ENCODE measurements at places on chromosomes 4 and X.

DNA sequence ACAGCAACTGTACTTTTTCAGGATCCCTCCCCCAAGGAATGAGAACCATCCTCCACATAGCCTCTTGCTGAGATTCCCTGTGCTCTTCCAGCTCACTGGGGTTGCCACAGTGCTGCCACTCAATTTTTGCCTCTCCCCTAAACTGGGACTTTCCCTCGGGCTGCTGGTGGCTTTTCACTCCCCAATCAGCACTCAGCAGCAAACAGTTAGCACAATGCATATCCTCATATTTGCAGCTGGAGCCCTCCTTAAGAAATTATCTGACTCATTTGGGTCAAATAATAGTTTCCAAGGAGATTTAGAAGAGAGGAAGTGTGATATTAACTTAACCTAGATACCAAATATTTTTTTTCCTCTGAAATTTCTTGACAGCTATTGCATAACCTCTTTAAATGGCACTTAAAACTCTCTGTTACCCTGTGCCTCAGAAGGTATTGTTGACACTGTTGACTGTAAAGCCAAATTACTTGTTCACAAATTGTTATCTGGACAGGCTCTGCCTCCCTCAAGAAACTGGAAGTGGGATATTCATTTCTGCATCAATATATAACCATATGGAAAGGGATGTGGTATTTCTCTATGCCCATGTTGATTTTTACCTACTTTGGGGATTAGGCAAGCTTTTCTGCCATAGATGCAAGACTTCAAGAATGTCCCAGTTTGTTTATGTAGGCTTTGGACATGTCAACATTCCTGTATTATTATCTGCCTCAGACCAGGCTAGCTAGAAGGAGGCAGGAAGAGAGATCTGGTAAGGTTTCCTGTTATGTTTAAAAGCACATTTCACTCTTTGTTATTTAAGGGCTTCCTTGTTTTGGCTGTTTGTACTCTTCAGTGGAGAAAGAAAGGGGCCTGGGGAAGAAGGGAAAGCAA is 58.0 kb downstream of the SEPTIN11 start:
- DNase-seq = peak; percentile 94

DNA sequence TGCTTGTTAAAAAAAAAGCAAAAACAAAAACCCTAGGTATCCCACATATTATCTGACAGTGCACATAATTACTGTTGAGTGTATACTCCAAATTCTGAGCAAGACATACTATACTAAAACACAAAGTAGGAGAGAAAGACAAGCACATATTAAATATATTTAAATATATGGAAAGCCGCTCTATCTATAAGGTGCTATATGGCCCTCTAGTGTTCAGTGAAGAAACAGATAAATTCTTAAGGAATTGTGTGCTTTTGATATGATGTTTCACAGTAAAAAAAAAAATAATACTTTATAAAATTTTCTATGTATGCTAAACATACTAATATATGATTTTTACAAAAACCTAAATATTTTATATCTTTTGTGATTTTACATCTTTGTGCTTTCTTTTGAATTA is 137.8 kb downstream of the FBXW7 start:
- DNase-seq = peak; percentile 41

- DNase-seq = peak; percentile 76
Measured at GRCh38 chrX:11438767-11439166, 145.6 kb downstream of the AMELX start.

- no peak for DNase-seq
Measured at GRCh38 chr4:158769175-158769921, 522 bp downstream of the FNIP2 start.

DNA sequence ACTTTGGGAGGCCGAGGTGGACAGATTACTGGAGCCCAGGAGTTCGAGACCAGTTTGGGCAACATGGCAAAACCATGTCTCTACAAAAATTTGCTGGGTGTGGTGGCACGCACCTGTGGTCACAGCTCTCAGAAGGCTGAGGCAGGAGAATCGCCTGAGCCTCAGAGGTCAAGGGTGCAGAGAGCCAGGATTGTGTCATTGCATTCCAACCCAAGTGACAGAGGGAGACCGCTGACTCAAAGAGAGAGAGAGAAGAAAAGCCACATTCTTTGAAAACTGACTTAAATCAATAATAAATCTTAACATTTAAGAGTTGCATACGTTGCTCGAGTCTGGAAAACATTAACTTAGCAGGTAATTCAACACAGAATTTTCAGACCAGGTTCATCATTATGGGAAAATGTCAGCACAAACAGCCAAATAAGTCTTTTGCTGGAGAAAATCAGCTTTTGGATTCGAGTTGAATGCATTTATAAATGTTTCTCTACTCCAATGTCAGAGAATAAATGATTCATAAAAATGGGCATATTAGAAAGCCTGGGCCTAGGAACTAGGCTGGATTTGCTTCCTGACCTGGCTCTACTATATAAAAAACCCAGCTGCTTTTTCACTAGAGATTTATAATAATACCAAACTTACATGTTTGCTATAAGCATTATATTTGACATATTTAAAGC is 68.3 kb upstream of the RBPJ start:
- DNase-seq = peak; percentile 20

DNA sequence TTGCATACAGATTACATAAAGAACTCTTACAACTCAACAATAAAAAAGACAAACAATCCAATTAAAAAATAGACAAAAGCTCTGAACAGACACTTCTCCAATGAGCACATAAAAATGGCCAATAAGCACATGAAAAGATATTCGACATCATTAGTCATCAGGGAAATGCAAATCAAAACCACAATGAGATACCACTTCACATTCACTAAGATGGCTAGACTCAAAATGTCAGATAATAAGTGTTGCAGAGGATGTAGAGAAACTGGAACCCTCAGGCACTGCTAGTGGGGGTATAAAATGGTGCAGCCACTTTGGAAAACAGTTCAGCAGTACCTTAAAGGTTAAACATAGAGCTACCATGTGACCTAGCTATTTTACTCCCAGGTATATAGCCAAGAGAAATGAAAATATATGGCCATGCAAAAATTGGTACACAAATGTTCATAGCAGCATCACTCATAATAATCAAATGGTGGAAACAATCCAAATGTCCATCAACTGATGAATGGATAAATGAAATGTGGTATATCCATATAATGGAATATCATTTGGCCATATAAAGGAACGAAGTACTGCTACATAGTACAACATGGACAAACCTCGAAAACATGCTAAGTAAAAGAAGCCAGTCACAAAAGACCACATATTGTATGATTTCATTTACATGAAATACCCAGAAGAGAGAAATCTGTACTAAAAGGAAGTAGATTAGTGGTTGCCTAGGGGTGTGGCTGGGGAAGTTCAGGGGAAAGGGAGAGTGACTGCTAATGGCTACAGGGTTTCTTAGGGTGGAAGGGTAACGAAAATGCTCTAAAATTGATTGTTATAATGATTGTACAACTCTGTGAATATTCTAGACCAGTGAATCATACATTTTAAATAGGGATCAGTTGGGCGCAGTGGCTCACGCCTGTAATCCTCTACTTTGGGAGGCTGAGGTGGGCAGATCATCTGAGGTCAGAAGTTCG is 29.4 kb downstream of the SASH3 start:
- DNase-seq = peak; percentile 24

- peak; percentile 84 for DNase-seq
Measured at GRCh38 chrX:151985955-151986354, 11.5 kb upstream of the GABRE start.

DNA sequence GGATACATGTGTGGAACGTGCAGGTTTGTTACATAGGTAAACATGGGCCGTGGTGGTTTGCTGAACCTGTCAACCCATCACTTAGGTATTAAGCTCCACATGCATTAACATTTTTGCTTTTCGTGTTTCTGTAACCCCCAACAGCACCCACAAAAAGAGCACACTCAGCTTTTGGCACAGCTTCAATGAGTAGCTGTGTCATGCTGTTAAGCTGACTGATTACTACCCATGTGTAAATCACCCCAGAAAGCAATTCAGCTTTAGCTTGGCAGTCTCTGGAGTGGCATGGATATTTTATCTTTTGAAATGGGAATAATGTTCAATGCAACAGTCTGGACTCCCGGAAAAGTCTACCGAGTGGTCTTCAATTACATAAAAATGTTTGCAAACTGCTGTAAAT is 734.3 kb downstream of the STIM2 start:
- no peak for DNase-seq

- DNase-seq = no peak
Measured at GRCh38 chr4:147516133-147516532, 35.2 kb downstream of the EDNRA start.

DNA sequence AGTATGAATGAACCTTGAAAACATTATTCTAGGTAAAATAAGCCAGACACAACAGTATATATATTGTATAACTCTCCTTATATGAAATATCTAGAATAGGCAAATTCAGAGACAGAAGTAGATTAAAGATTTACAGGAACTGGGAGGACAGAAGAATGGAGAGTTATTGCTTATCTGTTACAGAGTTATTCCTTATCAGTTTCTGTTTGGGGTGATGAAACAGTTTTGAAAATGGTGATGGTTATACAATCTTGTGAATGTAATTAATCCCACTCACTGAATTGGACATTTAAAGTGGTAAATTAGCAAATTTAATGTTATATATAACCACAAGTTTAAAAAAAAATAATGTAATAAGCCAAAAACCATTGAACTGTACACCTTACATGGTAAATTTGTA is 14.5 kb upstream of the EXOC1 start:
- no peak for DNase-seq

- DNase-seq = no peak
Measured at GRCh38 chr4:36224972-36225903, 19.1 kb downstream of the ARAP2 start.

DNA sequence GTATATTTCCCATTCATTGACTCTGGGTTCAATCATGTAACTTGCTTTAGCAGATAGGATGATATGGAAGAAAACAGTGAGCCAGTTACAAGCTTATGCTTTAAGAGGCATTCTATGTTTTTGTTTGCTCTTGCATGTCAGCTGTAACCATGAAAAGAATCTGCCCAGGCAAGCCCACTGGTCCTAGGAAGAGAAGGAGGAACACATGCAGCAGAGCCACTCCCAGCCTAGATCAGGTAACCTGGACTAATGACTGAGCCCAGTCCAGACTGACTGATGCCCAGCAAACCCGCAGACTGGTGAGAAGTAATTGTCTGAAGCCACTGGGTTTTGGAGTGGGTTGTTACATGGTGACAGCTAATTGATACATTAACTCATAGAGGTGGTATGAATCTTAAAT is 167.9 kb downstream of the COL4A6 start:
- no peak for DNase-seq

DNA sequence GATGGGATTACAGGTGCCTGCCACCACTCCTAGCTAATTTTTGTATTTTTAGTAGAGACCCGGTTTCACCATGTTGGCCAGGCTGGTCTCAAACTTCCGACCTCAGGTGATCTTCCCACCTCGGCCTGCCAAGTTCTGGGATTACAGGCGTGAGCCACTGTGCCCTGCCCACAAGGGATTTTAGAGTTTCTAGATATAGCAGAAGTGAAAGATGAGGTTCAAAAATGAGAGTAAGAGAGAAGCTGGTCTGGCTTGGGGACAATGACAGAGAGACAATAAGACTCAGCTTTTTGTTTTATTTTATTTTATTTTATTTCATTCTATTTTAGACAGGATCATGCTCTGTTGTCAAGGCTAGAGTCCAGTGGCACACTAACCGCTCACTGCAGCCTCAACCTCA is 30.6 kb downstream of the TRIM61 start:
- no peak for DNase-seq

- no peak for DNase-seq
Measured at GRCh38 chrX:117510453-117510852, 606.2 kb downstream of the KLHL13 start.

- no peak for DNase-seq
Measured at GRCh38 chrX:37854148-37854547, 6.8 kb upstream of the DYNLT3 start.

GRCh38 chrX:139112432-139112831 is 400.9 kb upstream of the FGF13 start:
- peak; percentile 11 for DNase-seq

GRCh38 chr4:151804086-151804630 is 43.4 kb upstream of the GATB start:
- no peak for DNase-seq

GRCh38 chr4:8179074-8179473 is 20.0 kb upstream of the SH3TC1 start:
- no peak for DNase-seq

DNA sequence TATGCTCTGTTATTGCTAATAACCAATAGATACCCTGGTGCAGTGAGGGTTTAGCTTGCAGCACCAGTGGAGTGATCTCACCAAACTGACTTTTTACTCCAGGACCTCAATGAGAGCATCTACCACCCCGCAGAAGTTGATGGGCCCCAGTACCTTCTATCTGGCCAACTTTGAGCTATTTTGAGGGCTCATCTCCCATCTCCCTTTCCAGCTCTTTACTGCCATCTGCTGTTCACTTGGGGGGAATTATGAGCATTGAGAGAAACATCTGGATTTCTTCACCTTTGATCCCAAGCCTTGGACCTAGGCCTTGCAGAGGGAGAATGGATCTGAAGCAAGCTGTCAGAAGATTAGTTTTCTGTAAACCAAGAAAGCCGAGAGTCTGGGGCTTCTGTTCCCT is 143.6 kb downstream of the TMEM164 start:
- DNase-seq = peak; percentile 71

GRCh38 chr4:87853108-87853507 is 20.3 kb downstream of the MEPE start:
- DNase-seq = peak; percentile 74

- DNase-seq = no peak
Measured at GRCh38 chr4:105558277-105558676, 5.9 kb downstream of the ARHGEF38 start.

DNA sequence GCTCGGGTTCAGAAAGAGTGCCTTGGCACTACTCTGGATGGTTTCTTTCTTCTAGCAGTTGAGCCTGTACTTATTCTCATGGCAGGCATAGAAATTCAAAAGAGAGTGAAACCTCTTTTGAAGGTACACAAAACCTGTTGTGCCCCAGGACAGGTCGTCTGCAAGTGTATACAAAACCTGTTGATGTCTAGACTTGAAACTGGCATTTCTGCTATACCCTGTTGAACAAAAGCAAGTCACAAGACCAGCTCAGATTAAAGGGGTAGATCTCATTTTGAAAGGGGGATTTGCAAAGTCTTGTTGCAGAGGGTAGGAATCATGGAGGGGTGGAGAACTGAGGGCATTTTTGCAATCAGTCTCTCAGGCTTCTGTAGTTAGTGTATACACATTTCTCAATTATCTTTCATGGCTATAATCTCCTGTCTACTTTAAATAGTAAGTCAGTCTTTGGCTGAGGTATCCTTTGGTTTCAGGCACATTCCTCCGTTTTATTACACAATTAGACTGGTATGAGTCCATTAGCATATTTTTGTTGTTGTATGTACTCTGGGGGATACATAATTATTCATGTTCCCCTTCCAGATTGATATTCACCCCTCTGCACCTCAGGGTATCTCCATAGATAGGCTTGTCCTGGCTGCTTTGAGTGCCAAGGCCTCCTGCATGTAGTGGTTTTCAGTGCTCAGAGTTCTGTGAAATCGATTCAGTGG is 251.4 kb downstream of the DTHD1 start:
- DNase-seq = no peak

GRCh38 chr4:173005912-173006633 is 162.5 kb upstream of the GALNT7 start:
- DNase-seq = peak; percentile 8

- DNase-seq = no peak
Measured at GRCh38 chr4:62210486-62210885, 1010.4 kb downstream of the ADGRL3 start.

GRCh38 chrX:79138658-79139241 is 5.7 kb upstream of the GPR174 start:
- DNase-seq = no peak

GRCh38 chr4:117560329-117560728 is 474.0 kb upstream of the NDST3 start:
- DNase-seq = peak; percentile 9

All from cardiac fibroblast (primary cell).